Occipital lobe (tissue), 3 donors: ENCODE measurements at places on chromosomes 4 and X.
A peak's percentile ranks its signal among the peaks of the same experiment; 100 is the strongest.

DNA sequence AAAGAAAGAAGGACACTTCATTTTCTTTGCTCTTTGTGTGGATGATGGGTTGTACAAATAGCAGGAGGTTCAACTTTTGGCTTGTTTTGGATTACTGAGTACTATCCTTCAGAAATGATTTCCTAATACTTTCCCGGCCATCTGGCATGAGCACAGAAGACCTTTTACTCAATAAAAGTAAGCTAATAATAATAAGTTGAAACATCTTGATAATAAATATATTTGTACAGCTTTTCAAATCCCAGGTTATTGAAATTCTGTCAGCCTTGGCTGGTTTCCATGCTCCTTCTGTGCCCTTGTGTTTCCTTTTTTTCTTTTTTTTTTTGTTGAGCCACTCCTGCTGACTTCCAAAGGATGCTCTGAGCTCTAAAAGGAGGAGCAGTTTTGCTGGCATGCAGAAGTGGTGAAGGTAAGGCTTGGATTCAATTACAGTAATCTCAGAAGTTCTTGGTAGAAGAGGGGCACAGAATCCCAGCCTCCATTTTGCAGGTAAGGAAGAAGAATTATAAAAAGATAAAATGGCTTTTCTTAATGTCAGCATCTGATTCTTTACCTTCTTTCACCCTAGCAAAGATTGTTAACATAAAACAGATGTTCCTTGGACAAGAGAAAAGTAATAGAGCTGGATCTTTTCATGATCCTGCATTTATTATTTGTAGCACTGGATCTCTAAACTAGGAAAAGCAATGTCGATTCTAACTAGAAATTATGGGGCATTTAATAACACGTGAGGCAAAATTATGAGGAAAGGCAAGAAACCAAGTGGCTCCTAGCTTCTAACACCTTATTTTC lies 31.9 kb downstream of the REPS2 start:
- no peak for DNase-seq

DNA sequence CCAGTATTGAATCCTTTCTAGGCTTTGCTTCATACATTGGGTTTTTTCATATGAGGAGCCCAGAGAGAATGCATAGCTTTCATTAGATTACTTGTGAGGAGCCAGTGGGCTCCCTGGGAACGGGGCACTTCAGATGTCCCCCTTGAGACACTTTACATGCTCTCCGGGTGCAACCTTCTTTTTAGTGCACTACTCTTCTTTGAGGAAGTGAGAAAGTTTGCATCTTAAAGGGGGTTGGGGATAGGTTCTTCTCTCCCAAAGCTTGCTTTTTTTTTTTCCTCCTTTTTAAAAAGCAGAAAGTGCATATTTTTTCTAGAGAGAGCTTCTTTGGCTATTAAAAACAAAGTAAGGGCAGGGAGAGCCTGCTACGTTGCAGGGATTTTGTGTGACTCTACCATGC lies 4.3 kb downstream of the HADH start:
- no peak for DNase-seq

- peak; percentile 27 for DNase-seq
These were observed at the start of gene USP51 for GRCh38 chrX:55489314-55490009. Gene USP51, minus strand, starts transcription at chrX:55489848. Its CDS starts 909 bp downstream, at chrX:55488939.

GRCh38 chr4:30716681-30717207 lies 3.4 kb upstream of the PCDH7 start:
- DNase-seq, result no peak

DNA sequence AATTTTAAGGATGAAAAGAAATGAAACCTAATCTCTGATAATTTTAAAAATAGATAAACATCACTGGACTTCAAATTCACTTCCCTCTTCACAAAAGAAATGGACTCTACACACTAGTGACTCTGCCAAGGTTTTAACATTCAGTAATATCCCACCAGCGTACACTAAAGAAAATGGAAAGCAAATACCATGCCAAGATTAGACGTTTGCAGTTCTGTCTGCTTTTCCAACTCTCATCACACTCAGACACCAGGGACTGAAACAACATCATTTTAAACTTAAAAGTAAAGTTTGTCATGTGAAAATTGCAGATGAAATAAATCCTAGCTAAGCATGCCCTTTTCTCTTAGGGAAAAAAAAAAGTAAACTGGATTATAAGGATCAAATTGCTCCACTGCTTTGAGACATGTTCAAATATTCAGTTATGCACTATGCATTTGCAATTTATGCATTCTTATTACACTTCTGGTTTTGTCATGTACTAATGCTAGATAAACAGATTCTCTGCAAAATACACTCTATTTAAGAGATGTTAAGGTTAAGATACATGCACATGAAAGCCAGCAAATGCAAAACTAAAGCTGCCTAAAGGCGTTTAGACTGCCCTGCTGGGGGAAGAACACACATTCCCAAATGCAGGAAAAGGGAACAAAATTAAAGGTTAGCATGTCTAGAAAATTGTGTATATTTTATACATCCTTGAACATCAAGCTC lies 534.4 kb upstream of the EPHA5 start:
- no peak for DNase-seq

GRCh38 chr4:127203562-127204200 lies 429.1 kb upstream of the INTU start:
- DNase-seq, result no peak

GRCh38 chr4:9889306-9889705 lies 107.9 kb downstream of the DRD5 start:
- DNase-seq, result no peak

GRCh38 chr4:3174371-3175338 lies 74.3 kb upstream of the MSANTD1 start:
- no peak for DNase-seq

- no peak for DNase-seq
These were observed 167.4 kb upstream of the LDB2 start for GRCh38 chr4:17065821-17066220.

GRCh38 chrX:55026840-55027239 lies 3.9 kb downstream of the ALAS2 start:
- no peak for DNase-seq

- DNase-seq, result no peak
These were observed 782.5 kb downstream of the FAT4 start for GRCh38 chr4:126097155-126097799.

DNA sequence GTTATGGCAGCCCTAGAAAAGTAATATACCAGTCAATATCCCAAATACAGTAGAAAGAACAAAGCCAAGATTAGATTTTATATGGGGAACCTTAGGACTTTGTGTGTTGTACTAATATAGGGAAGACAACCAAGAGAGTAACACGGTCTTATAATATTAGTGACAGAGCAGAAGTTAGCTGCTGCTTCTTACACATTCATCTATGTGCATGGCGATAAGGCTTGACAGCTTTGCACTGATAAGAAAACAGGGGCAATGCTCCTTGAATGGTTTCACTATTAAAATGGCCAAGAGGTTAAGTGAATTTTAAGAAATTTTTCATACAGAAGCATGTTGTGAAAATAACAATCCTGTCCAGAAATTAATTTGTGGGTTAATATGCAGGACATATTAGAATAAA lies 521.6 kb downstream of the CCSER1 start:
- DNase-seq, result no peak

GRCh38 chrX:1483843-1484637 lies 31.3 kb upstream of the ASMTL start:
- no peak for DNase-seq

DNA sequence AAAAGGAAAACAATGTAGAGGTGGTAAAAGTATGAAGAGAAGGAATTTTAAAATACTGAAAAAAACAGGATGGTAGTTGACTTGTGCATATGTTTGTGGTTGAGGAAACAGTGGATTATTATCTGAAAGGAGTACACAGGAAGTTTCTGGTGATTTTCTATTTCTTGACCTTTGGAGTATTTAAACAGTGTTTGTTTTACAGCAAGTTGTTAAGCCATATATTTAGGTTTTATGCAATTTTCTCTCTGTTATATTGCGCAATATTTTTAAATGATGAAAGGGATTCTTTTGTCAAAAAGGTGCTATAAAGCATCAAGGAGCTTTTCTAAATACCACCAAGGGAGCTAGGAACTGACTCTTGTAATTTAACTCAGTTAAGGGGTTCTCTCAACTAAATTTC lies 343.1 kb upstream of the MAOA start:
- DNase-seq, result no peak

DNA sequence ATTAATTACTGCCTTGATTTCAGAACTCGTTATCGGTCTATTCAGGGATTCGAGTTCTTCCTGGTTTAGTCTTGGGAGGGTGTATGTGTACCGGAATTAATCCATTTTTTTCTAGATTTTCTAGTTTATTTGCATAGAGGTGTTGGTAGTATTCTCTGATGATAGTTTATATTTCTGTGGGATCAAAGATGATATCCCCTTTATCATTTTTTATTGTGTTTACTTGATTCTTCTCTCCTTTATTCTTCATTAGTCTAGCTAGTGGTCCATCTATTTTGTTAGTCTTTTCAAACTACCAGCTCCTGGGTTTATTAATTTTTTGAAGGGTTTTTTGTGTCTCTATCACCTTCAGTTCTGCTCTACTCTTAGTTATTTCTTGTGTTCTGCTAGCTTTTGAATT lies 32.1 kb downstream of the CDX4 start:
- no peak for DNase-seq

GRCh38 chrX:140762061-140762460 lies 52.5 kb downstream of the LINC00632 start:
- no peak for DNase-seq

GRCh38 chr4:149194061-149194460 lies 621.6 kb downstream of the IQCM start:
- no peak for DNase-seq

DNA sequence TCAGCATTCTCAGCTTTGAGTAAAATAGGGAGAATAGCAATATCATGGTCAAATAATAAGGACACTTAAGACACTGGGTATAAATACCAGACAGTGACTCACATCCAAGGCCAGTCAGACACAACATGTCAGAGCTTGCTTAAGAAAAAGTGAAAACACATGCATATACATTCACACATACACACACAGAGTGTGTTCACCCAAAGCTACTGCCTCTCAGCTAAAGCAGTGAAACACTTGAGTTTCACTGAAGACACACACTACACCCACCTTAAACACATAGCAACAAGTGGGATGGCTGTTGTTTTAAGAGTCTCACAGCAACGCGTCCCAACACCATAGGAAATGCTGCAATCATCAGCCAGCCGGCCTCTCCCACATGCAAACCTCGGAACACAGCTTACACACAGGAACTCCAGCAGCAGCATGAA lies 14.4 kb downstream of the SHROOM4 start:
- no peak for DNase-seq

DNA sequence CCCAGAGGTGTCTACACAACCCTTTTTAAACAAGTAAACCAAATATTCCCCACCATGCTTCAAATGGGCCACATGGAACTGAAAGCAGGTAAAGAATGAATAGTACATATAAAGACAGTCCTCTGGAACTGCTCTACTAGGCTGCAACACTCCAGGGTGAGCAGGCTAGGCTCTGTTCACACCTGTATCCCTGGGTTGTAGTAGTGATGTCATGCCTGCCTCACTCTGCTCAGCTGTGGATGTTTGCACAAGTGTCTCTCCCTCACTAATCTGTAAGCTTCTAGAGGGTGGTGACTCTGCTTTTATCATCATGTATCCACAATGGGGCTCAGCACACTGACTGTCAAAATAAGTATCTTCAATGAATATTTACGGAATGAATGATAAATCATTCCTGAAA lies 20.4 kb downstream of the LEF1 start:
- no peak for DNase-seq

DNA sequence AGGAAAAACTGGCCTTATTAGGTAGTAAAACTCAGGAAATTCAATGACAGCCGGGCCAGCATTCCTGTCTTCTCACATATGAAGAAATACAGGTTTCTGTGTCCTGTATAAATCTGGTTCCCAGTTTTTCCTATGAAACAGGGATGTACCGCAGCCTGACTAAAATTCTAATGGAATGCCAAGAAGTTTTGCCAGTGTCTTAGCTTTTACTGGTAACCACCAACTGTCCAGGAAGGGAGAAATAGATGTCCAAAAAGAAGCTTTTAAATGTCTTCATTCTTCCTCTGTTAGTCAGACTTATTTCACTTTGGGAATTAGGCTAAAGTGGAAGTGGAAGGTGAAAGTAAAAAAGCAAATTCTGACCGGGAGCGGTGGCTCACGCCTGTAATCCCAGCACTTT lies 108.0 kb upstream of the TBL1X start:
- DNase-seq, result no peak

GRCh38 chr4:145785391-145786008 lies 105.6 kb downstream of the C4orf51 start:
- no peak for DNase-seq

GRCh38 chr4:41110050-41110449 lies 104.3 kb downstream of the APBB2 start:
- DNase-seq, result no peak

GRCh38 chr4:92368653-92369052 lies 64.9 kb downstream of the GRID2 start:
- DNase-seq, result no peak

- DNase-seq, result no peak
These were observed 9.3 kb downstream of the CETN2 start for GRCh38 chrX:152821145-152821765.

DNA sequence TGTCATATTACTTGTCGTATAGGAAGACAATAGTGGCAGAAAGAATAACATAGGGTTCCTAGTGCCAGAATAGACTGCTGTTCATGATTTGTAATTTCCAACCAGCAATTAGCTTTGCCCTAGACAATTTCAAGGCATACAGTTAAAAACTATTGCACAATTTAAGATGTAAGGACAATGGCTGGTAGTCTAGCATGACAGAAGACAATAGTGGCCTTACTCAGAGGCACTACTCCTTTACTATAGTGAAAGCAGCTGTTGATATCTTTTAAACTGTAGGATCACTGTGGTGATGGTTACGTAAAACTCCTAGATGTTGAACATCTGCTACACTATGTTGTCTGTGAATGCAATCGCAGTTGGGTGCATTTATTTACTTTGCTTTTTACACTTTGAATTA lies 234.5 kb downstream of the RBMX2 start:
- no peak for DNase-seq

- DNase-seq, result no peak
These were observed 28.8 kb downstream of the NFKB1 start for GRCh38 chr4:102529977-102530376.

- DNase-seq, result no peak
These were observed 84.2 kb upstream of the NRK start for GRCh38 chrX:105738162-105738561.

DNA sequence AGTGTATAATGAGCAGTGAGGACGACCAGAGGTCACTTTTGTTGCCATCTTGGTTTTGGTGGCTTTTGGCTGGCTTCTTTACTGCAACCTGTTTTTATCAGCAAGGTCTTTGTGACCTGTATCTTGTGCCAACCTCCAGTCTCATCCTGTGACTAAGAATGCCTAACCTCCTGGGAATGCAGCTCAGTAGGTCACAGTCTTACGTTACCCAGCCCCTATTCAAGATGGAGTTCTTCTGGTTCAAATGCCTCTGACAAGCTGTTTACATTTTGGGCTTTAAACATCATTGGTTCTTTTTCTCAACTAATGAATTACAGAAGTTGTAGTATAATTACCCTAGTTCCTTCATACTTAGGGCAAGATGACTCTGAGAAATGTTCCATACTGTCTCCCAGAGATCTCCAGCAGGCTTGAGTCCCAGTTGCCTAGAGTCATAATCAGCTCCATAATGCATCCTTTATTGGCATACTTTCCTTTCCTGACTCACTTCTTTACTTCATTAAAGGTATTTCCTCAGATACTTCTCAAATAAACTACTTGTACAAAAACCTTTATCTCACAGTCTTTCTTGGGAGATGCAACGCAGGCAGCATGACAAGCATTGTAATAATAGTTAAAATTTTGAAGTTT lies 136.5 kb downstream of the KDM6A start:
- DNase-seq, result no peak

- DNase-seq, result no peak
These were observed 459.5 kb downstream of the GASK1B start for GRCh38 chr4:157713342-157713741.

GRCh38 chrX:65600106-65600505 lies 65.5 kb upstream of the LAS1L start:
- DNase-seq, result no peak
